Mesendoderm (in vitro differentiated cells): ENCODE measurements at places on chromosomes 3 and 15.

DNA sequence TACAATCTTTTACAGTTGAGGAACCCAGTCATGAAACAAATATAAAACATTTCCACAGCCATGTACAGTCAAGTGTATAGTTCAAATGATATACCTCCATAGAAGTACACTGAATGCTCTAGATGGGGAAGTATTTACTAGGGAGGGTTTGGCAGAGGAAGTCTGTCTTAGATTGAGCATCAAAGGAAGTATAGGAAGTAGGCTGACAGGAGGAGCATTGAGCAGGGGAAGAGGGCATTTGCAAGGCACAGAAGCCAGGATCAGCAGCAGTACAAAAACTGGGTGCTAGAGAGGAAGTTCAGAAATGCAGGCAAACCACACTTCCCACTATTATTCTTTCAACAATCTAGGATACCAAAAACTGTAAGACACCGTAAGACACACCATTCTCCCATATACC lies 122.6 kb downstream of the ANO10 start:
- no peak for DNase-seq

DNA sequence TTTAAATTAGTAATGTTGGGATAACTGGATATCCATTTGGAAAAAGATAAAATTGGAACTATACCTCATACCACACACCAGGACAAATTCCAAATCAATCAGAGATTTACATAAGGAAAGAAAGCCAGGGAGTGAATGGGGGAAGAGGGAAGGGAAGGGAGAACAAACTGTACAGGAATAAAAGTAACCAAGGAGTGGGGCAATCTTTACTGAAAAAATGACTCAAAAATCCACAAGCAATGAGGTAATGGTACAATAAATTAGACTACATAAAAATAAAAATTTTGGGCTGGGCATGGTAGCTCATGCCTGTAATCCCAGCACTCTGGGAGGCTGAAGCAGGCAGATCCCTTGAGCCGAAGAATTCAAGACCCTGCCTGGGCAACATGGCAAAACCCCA lies 82.6 kb downstream of the MLH1 start:
- no peak for DNase-seq

GRCh38 chr15:26178640-26179220 lies 315.6 kb upstream of the ATP10A start:
- DNase-seq: no peak

- DNase-seq: no peak
Measured at GRCh38 chr3:114411811-114412803, 118.3 kb downstream of the TIGIT start.

GRCh38 chr15:31871166-31871886 lies 159.0 kb upstream of the CHRNA7 start:
- DNase-seq: no peak
